Epithelial cell of proximal tubule (primary cell): ENCODE measurements at places on chromosomes 3 and 15. TPM values are rescaled to one million over a fixed set of nuclear protein-coding genes. Genes with fewer than 3 reads are reported as not detected.

DNA sequence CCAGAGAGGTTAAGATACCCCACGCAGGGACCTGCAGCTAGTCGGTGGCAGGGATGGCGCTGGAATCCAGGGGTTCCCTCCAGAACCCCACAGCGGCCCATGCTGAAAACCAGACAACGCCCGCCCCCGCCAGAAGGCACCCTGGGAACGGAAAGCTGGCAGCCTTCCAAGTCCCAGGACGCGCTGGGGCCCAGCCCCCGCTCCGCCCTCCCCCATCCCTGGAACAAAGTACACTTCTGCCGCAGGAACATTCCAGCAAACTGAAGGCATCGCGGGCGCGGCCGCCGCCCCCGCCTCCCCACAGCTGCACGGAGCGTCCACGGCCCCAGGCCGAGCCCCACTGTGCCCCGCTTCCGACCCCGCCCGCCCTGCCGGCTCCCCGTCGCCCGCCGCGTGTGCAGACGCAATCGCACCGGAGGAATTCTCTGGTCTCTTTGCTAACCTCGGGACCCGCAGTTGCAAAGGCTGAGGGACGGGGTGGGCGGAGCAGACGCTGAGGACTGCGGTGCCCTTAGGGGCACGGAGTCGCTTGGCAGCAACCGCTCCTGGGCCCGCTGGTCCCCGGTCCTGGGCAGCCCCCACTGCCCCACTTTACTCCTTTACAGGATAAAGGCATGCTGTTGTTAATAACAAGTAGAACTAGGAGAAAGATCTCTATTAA, 44.8 kb upstream of the RNU6-1 start:
- DNase-seq, result no peak

DNA sequence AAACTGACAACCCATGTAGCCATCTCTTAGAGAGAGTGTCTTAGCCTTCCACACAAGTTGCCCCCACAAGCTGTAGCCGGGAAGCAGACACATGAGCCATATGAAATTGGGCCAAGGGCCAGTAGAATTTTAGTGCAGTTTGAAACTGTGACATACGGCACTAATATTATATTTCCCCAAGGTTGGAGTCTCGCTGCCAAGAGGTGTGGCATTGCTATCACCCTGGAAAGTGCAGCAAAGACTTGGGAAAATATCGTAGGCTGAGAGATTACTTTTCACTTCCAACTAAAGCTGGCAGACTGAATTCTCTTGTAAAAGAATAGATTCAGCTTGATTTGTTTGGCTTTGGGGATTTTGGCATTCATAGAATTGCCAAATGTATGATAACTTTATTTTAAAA, 89.2 kb downstream of the ECT2 start:
- DNase-seq, result no peak

DNA sequence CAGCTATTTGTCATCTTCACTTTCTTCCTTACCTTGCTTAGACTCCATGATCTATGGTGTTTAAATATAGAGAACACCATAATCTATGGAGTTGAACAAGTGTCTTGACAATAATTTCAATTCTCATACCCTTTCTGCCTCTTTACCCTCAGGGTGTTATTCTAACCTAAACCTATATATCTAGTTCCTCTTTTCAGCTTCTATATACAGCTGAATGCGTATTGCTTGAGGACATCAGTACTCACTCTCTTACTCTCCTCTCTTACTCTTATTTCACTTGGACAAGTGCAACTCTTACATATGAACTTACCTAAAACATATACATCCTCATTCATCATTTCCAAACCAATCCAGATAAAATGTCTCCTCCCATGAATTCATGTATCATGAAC, 187.1 kb downstream of the RAP2B start:
- no peak for DNase-seq

GRCh38 chr3:162200836-162201235, 704.2 kb downstream of the OTOL1 start:
- DNase-seq, result no peak

- no peak for DNase-seq
These were observed 68.2 kb downstream of the CD200R1L start for GRCh38 chr3:112778353-112778948.

The PPP2R3A gene
- 13.2 and 25.9 TPM in 2 replicates for total RNA-seq

The ARPC4 gene
- total RNA-seq, result 153 and 296 TPM in 2 replicates
